ENCODE measurements at places on chromosomes 1 and 21. TPM values are rescaled to one million over a fixed set of nuclear protein-coding genes. Genes with fewer than 3 reads are reported as not detected.

Gene C1orf141
- total RNA-seq: not detected

Gene TFAP2E
- total RNA-seq: 1.0 TPM

Gene ATP1A4
- total RNA-seq: not detected

Gene SMG7
- 8.5 TPM for total RNA-seq

Gene GBP1
- 10.4 TPM for total RNA-seq

Gene KRTAP12-4
- not detected for total RNA-seq

Gene AXDND1
- total RNA-seq: not detected

Gene CHI3L1
- total RNA-seq: 0.86 TPM

GRCh38 chr1:161045736-161046604 lies at the start of gene USF1:
TSS of gene USF1 (minus strand) at chr1:161045977. CDS start at chr1:161043275, 2,702 bp downstream.
- DNase-seq: peak; percentile 79

- DNase-seq: no peak
These were observed 382.5 kb downstream of the PLPP3 start for GRCh38 chr1:56196839-56197238.

DNA sequence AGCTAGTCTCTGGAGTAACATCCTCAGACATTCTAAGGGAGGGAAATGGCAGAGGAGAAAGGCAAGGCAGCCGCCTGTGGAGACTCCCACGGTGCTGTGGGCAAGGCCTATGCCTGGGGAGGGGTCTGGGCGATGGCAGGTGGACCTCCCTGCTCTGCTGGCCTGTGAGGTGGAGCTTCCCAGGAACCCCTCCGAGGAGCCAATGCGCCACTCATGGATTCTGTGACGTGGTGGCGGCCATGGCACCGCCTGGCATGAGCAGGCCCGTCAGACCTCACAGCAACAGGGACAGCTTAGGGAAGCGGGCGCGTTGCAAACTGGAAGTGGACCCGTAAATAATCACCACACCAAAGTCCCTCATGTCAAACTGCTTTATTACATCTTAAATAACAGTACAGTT lies 6.7 kb upstream of the NADK start:
- no peak for DNase-seq

- no peak for DNase-seq
These were observed 16.3 kb downstream of the LYPLAL1 start for GRCh38 chr1:219189952-219190351.

DNA sequence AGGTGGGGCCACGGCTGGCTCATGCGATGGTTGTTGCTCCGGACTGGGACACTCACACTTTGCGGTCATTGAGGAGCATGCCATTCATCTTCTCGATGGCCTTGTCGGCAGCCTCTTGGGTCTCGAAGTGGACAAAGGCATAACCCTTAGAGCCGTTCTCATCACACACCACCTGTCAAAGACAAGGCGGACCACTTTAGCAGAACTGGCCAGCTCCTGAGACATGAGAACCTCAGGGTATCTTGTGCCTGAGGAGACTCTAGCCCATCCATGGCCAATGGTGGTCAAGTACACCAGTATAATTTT lies 5.5 kb downstream of the PABPC4 start:
- DNase-seq: no peak

DNA sequence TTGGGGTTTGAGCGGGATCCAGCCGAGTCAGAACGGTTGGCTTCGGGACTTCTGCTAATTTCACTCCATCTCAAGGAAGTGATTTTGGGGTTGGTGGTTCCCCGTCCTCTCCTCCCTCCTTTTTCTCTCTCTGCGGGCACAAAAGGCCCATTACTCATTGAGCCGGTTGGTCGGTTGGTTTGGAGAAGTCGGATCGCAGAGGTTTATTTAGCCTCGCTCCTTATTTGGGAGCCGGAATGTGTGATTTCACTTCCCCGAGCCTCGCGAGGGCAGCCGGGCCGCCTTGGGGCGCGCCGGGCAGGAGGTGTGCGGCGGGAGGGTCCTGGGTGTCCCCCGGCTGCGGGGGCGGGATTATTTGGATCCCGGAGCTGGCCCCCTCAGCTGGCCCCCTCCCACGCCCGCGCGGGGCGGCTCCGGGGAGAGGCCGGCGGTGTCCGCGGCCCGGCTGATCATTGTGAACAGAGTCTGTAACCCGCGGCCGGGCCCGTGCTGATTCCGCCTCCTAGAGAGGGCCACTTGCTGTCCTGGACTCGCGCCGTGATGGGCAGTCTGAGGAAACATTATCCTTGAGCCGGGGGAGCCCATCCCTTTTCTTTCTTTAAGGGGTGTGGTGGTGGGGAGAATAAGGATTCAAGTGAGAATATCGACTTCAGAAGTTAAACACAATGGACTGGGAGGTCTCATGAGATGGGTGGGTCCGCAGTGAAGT lies 1.2 kb downstream of the MAPKAPK2 start:
- DNase-seq: no peak

- DNase-seq: no peak
These were observed 7.1 kb upstream of the PTTG1IP start for GRCh38 chr21:44880405-44881197.

GRCh38 chr1:76090283-76091203 lies 16.0 kb downstream of the ST6GALNAC3 start:
- DNase-seq: no peak

DNA sequence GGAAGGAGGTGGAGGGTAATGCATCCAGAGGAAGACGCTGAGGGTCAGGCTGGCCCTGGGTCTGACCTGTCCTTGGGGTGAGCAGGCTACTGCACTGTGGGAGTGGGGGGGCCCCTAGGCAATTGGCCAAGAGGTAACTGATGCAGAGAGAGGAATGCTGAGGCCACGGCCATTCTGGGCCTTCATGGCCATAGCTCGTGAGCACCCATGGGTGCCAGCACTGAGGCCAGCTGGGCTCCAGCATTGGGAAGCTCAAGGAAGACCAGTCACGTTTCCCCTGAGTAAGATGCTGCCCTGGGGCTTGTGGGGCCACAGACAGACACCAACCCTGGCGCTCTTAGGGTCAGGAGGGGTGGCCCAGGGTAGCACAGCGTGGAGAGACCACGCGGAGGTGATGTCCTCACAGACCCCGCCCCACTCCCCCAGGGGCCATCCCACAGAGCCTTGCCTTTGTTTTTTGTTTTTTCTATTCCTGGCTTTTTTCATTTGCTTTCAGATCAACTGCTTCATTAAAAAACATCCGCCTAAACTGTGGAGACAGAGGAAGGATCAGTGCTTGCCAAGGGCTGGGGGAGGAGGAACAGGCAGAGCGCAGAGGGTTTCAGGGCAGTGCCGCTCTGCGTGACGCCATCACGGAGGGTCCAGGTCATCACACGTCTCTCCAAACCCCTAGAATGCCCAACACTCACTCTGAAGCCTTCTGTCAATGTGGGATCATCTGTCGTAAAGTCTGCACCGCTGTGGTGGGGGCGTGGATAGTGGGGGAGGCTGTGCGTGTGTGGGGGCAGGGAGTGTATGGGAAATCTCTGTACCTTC lies 61.1 kb downstream of the SIK1 start:
- no peak for DNase-seq

- no peak for DNase-seq
These were observed 39.8 kb downstream of the DENND1B start for GRCh38 chr1:197735461-197735860.

DNA sequence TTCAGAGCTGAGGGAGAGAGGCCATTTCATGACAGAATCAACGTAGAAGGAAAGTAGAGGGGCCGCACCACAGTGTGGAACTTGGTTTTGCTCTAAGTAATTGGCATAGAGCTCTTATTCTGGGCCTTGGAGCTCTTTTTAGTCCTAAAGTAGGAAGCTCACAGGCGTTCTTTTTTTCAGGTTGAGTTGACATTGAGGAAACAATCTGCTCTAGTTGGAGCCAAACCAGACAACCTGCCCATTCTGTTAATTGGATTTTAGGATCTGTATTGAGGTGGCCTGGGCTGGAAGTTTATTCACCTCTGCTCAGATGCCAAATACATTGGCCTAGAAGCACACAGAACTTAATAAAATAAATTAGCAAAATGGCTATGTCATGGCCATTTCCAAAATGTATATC lies 1093.9 kb downstream of the ADGRL2 start:
- no peak for DNase-seq

- no peak for DNase-seq
These were observed 37.6 kb upstream of the EPHA8 start for GRCh38 chr1:22525646-22526045.

DNA sequence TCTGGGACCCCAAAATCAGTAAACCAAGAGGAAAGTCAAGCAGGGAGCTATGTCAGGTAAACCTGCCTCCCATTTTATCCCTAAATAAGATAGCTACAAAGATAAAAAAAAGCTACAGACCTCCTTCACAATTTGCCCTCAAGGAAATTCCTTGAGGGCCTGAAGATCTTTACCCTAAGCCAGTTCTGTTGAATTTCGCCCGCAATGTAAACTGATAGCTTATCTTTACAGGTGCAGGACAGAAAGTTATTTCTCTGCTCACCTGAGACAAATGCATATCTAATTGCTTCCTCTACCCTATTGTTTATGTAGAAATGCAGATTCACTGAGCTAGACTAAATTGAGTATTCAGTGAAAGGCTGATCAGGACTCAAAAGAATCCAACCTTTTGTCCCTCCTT lies 153.4 kb upstream of the CHRM3 start:
- no peak for DNase-seq

Measured in epithelial cell of proximal tubule (primary cell).